Endothelial cell (in vitro differentiated cells): ENCODE measurements at places on chromosomes 1 and 21. TPM values are rescaled to one million over a fixed set of nuclear protein-coding genes. Genes with fewer than 3 reads are reported as not detected.

- DNase-seq, result no peak
These were observed 104.7 kb downstream of the HIVEP3 start for GRCh38 chr1:41813755-41814745.

Gene ARTN
- 0.67 TPM for total RNA-seq

GRCh38 chr1:42449256-42449655, 6.6 kb downstream of the ZMYND12 start:
- no peak for DNase-seq

Gene ARHGAP29
- 276 TPM for total RNA-seq

DNA sequence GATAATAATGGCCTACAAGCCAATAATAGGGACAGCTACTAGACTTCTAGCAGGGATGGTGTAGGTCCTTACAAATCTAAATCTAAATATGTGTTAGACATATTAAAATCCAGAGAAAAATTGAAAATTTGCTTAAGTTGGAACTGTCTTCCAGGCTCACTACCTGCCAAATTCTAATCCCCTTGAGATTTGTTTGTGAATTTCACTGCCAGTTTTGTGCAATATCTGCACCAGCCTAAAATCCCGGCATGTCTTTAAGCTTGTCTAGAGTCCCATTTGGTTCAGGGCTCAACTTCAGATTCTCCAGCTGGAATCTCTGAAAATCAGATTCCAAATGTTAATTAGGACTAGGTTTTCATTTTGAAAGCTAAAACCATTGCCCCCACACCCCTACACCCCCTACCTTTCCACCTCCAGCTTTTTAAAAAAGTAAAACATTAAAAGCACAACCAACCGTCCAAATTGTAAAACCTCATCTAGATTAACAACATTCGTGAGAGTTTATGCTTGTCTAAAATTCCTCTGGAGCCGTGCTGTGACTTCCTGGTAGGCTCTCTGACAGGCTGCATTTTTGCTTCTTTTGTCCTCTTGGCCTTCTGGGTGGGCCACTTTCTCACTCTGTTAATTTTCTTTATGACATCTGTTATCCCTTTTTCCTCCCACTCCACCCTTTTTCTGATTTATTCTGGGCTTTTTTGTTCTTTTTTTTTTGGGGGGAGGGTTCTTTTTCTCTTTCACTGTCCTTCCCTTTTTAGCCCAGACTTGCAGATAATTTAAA, 348.7 kb downstream of the PAPPA2 start:
- no peak for DNase-seq

Gene ESRRG
- 3.8 TPM for total RNA-seq

Gene ZNF496
- 76.5 TPM for total RNA-seq

Gene MR1
- total RNA-seq, result 0.67 TPM
